ENCODE measurements at places on chromosomes 2 and 18.

DNA sequence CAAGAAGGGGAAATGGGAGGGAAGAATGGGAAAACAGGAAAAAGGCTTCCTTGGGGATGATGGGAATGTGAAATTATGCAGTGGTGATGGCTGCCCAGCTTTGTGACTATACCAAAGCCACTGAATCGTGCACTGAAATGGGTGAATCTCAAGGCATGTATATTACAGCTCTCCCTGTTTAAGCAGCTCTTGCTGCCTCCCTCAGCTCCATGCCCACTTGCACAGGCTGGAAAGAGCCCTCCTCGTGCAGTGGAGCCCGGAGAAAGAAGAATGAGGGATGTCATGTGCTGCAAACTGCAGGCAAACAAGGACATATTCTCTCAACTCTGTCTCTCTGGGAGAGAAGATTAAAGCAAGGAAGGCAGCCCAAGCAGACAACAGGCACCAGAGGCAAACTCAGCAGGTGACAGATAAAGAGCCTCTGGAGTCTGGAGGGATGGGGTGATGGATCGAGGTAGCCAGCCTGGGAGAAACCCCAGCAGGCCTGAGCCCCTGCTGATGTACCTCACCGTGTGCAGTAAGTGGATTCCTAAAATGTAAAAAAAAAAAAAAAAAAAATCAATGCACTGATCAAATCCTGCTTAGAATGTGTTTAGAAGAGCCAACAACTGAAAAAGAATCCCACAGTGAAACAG lies 62.4 kb upstream of the SLC66A3 start:
- no peak for DNase-seq

DNA sequence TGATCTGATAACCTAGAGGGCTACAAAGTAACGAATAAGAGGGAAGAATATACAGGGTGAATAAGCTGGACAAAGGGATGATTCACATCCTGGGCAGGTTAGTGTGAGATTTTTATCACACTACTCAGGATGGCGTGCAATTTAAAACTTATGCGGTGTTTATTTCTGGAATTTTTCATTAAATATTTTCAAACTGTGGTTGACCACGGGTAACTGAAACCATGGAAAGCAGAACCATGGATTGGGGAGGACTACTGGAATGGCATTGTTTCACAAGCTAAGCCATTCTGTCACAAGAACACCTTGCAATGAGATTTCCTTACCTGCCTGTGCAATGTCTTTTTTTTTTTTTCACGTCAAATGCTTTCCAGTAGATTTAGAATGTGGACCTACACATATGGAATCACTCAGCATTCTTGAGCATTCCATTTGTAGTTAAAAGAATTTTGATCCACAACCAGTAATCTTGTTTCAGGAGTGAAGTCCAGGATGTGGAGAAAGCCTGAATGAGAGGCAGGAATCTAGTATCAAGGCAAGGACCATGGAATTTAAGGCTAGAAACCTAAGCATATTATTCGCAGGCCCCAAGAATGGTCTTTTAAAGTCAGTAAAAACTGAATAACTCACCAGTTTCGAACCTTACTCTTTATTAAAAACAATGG lies 8.0 kb upstream of the CDK15 start:
- DNase-seq: no peak

GRCh38 chr18:62187543-62188510 lies 772 bp downstream of the RELCH start:
- peak; percentile 28 for DNase-seq

DNA sequence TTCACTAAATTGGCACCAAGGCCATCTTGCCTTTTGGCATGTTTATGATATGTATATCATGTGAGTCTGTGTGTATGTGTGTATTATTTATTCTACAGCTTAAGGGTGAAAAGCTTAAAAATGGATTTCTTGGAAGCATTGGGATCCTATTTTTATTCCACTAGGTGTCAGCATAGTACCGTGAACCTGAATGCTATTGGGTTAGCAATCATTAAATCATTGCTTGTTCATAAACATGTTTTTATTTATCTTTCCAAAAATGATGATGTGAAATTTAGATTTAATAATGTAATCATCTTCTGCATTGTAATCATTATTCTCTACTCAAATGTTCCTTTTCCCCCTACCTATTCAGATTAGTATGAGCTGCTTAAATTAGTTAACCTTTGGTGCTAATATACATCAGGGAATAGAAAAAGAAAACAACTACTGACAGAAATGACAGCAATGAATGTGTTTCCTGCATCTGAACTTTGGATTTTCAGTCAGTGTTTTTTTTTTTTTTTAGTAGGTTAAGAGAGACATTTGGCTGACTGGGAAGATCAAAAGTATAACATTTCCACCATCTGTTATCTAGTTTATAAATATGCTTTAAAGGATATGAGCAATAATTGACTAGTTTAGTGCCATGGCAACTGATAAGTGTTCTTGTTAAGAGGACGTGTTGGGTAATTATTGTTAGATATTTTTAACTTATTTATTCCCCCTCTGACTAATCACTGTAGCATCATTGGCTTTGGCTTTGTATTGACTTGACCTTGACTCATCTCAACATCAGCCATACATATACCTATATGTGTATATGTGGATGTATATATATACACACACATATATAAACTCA lies 14.1 kb upstream of the ZSWIM2 start:
- DNase-seq: no peak

DNA sequence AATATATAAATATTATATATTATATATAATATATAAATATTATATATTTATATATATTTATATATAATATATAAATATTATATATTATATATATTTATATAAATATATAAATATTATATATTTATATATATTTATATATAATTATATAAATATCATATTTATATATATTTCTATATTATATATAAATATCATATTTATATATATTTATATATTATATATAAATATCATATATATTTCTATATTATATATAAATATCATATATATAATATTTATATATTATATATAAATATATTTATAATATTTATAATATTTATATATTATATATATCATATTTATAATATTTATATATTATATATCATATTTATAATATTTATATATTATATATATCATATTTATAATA lies 321.4 kb downstream of the CDH2 start:
- DNase-seq: no peak

DNA sequence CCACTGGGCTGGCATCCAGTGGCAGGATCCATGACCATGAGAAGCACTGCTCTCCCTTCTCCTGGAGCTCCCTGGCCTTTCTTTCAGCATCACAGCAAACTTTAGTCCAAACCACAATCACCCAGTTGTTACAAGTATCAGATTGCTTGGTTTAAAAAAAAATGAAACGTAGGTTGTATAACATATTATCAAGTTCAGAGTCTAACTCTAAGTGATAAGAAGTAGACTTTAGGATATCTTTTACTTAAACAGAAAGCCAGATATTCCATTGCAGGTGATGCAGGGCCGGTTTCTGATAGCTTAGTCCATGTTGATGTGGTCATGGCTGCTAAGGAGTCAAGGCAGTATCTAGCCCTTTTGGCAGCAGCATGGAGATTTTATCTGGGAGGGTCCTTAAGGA lies 24.5 kb downstream of the SLC14A1 start:
- no peak for DNase-seq

GRCh38 chr18:57819671-57820460 lies 16.8 kb upstream of the ATP8B1 start:
- no peak for DNase-seq

- no peak for DNase-seq
Observed at GRCh38 chr2:29213888-29214291, 98.7 kb downstream of the CLIP4 start.

- DNase-seq: no peak
Observed at GRCh38 chr2:15706986-15707632, 115.4 kb downstream of the DDX1 start.

DNA sequence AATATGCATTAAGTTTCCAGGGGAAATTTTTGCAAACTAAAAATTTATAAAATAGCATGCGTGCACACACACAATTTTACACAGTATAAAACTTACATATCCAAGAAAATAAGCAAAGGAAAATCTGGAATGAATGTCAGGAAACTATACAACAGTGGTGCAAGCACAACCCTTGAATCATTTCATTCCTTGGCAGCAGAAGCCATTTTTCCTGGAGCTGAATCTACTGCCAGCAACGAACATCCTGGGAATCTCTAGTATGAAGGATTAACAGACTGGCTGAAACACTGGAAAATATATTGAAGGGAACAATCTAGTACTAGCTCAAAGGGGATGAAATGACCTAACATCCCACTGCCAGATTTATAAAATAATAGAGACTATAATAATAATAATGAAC lies 235.3 kb downstream of the DYM start:
- no peak for DNase-seq
